ENCODE measurements at places on chromosomes 1 and 21. TPM values are rescaled to one million over a fixed set of nuclear protein-coding genes. Genes with fewer than 3 reads are reported as not detected.

FCRL6 gene
- total RNA-seq = not detected

TNNT2 gene
- total RNA-seq = 0.39 TPM

DNA sequence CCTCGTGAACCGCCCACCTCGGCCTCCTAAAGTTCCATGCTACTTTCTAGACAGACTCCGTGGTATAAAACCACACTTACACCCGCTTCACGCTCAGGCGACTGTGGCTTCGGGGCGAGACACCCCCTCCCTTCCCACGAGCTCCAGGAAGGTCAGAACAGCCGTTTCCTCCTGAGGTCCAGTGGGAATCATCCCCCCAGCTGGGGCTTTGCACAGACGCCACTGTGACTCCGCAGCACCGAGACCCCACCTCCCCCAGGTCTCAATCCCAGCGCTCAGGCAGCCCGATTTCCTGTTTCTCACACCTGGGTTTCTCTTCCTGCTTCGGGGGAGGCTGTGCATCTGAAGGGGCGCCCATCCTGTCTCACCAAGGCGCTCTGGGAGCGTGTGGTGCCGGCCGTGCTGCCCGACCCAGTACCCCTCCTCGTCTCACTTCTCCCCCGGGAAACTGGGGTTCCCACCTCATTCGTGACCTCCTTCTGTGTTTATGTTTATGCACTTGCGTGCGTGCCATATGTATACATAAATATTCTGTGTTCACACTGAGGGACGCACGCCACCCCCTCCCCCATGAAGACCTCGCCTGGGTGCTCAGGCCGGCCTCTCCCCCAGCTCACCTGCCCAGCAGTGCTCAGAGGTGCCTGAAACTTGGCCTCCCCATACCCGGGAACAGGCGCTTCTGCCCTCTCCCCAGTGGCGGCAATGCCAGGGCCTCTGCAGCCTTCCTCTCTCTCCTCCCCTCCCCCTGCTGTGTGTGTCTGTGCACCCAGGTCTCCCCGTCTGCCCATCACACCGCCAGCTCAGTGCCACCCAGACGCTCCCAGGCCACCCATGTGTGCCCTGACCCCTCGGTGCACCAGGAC, 14.6 kb downstream of the SLC35E2B start:
- no peak for DNase-seq

GRCh38 chr1:219988387-219988786, 57.9 kb downstream of the EPRS1 start:
- DNase-seq = no peak

PRAMEF18 gene
- total RNA-seq = not detected

- DNase-seq = no peak
These were observed 14.7 kb downstream of the TMCO1 start for GRCh38 chr1:165753934-165754333.

- peak; percentile 16 for DNase-seq
These were observed 100.7 kb upstream of the SPATA6 start for GRCh38 chr1:48572646-48573258.

- no peak for DNase-seq
These were observed 1177.6 kb downstream of the PLA2G4A start for GRCh38 chr1:188006354-188006753.

DNA sequence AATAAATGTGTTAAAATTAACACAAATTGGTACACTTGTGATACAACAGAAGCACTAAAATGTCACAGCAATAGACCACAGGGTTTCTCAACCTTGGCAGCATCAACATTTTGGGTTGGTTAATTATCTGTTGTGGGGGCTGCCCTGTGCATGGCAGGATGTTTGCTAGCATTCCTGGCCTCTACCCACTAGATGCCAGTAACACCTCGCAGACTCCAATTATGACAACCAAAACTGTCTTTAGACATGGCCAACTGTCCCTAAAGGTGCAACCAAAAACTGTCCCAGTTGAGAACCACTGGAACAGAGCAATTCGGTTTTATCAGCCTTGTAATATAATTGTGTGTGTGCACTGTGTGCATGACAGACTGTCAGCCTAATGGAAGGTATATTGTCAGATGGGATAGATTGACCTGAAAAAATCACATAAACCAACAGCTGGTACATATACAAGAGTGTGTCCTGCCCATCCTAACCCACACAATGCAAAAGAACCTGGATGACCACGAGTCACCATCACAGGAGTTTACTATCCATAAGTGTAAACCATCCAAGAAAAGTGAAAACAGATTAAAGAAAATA, 13.5 kb upstream of the ERG start:
- DNase-seq = no peak

KCNE2 gene
- not detected for total RNA-seq

GUCA2B gene
- not detected for total RNA-seq

VN1R5 gene
- total RNA-seq = not detected

DNA sequence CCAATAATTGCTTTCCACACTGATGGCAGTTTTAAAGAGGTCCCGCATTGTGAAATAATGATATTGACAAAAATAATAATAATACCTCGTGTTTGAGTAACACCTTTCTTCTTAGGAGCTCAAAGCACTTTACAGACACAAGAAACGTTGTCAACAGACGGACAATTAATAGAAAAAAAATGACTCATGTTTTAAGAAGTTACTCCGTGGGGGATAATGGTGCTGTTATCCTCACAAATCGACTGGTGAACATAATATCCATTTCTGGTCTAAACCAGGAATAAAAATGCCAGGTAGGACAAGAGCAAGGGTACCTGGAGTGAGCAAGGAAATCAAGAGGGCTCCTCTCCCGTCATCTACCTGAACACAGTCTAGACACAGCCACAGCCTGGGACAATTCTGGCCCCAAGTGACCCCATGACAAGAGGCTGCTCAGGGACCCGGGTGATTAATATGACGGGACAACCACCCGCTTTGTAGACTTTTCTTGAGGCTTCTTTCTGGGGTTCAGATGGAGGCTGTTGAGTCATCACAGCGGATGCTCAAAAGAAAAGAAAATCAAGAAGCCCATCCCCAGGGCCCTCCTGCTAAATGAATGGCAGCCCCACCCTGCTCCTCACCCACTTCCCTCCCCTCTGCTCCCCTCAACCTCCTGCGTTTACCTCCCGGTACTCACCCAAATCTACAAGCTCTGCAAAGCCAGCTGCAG, 146.2 kb upstream of the IRF2BP2 start:
- no peak for DNase-seq

SHC1 gene
- 27.4 TPM for total RNA-seq

PLD5 gene
- not detected for total RNA-seq

DNA sequence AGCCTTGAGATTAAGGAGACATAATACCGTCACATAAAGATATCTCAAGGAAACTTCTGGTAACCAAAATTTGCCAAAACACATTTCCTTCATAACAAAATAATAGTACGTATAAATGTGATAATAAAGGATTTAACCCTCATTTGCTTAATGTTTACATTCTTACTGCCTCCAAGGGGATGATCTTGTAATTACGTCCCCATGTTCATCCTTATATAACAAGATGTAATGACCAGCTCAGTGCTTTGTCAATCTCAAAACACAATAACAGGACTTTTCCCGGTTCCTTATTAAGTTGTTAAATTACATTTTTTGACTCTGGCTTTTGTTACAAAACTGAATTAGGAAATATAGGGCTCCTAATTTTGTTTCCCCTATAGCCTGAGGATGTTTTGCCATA, 41.3 kb upstream of the UHMK1 start:
- DNase-seq = no peak

DNA sequence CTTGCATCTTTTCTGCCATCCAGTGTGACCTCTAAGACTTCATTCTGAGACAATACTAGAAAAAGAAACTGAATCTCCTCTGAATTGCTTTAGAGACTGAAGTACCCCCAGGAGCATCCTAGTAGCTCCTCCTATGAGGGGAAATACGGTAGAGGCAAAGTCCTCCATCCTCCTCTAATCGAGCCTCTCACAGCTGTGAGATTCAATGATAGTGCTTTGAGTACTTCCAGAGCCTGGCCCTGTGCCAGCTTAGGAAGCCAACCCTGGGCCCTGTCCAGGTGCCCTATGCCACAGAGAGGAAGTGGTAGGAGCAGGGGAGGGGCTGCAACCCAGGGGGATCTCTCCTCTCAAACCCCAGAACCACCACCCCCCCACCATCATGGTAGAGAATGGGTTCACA, 10.7 kb downstream of the RORC start:
- no peak for DNase-seq

FCGR1A gene
- total RNA-seq = not detected

CHIA gene
- not detected for total RNA-seq

- DNase-seq = no peak
These were observed 67.7 kb downstream of the PCP4 start for GRCh38 chr21:39934895-39935294.

C1orf21 gene
- total RNA-seq = 206 TPM

DNA sequence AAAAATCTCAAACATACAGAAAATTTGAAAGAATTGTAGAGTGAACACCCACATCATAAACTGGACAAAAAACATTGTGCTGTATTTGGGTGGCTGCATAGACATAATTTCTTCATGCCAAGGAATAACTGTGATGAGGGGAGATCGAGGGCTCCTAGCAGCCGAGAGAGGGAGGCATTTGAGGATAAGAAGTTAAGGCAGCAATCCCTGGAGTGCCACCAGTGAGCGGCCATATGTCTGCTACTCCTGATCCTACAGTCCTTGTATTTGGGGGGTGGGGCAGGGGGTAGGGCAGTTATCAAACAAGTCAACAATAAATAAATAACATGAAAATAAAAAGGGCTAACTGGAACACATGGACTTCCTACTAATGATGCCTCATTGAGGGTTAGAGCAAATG, 54.5 kb downstream of the ATP5PO start:
- no peak for DNase-seq

ACTN2 gene
- 1,388 TPM for total RNA-seq

Data from gastrocnemius medialis (tissue), 4 donors.